ENCODE measurements at places on chromosomes 3 and 15.
A peak's percentile ranks its signal among the peaks of the same experiment; 100 is the strongest.

- no peak for DNase-seq
Measured at GRCh38 chr3:128567705-128568356, 74.8 kb upstream of the GATA2 start.

DNA sequence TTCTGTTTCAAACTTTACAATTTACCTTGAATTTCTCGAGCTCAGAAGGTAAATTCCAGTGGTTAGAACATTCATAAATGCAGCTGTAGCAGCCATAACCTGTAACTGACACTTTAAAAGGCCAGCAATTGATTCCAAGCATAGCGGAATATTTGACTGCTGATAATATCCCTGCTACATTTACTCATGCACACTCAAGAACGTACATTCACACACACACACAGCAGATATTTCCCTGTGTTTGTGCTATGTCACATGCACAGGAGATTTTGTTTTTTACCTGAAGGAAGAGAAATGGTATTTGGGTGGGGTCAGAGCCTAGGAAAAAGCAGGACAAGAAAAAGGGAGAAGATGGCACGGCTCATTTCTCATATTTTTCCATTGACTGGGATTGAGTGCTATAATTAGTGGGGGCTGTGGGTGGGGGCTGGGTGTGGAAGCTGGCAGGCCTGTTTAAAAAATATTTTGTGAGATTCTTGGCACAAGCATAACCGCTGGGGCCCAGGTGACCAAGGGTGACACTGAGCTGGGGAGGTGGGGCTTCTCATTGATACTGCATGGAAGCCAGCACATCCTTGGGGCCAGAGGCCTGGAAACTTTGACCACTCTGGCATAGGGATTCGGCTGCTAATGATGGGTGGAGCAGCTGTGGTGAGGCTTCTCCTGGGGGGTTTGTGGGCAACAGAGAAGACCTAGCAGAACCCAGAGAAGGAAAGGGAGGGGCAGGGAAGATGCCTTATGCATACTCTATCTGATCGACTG lies 88.9 kb upstream of the TPRG1 start:
- no peak for DNase-seq

DNA sequence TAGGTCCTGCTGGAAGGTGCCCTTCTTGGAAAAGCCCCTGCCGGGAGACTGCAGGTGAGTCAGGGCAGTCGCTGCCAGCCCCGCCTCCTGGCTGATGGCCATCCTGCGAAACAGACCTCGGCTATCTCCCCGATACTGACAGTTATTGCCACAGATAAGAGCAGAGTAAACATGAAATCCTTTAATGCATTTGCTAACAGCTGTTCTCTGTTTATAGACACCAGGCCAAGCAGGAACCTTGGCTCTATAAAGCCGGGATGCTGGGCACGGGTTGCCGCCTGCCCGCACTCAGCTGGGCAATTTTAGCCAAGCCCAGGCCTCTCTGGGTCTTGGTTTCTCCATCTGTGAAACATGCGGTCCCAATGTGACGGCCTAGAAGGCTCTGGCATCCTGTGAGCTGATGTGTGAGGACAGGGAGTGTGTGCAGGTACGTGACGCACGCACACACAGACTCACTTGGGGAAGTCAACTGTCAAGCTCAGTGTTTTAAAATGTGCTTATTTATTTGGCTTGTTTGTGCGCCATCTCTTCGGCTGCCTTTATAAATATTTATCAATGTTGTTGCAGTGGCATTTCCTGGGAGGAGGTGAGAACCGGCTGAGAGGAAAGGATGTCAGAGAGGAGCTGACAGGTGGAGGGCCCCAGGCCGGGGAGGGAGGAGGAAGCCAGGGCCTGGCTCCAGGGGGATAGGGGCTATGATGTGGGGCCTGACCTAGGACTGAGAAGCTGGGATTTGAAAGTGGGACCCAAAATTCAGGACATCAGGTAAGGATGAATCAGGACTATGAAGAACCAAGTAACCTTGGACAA lies 50.8 kb upstream of the PRR23E start:
- no peak for DNase-seq

- DNase-seq: no peak
Measured at GRCh38 chr3:36409862-36410261, 29.6 kb downstream of the STAC start.

GRCh38 chr3:95721938-95722337 lies 1092.5 kb upstream of the EPHA6 start:
- DNase-seq: no peak

GRCh38 chr15:58472821-58473581 lies 41.2 kb downstream of the LIPC start:
- peak; percentile 34 for DNase-seq

DNA sequence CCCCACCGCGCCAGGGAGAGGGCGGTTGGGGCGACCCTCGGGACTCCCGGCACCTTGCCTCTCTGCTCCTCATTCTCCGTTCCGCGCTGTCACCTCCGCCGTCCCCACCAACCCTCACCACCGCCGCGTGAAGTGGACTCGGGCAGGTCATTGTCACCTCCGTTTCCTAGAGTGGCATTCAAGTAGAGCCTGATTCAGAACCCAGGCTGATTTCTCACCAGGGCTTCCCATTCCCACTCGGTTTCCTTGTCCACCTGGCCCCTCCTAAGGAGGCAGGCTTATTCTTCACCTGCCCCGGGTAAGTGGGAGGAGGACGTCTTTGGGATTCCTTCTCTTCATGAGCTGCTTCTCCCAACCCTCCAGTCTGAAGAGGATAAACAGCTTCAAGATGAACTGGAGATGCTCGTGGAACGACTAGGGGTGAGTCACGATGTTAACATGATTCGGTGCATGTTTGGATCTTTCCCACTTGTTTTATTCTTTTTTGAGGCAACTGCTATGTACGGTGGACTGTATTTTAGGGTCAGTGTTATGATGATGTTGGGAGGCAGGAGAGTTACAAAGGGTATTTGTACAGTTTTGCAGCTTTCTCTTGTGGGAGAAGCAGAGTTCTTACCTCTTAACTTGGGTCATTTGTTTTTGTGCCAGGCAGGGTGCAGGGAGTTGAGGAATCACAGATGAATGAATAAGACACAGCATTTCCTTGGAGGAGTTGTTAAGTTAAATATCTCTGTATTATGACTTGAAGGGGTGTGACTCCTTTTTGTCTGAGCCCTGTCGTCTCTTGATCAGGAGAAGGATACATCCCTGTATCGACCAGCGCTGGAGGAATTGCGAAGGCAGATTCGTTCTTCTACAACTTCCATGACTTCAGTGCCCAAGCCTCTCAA lies 692 bp downstream of the PSMD2 start:
- no peak for DNase-seq
